ENCODE measurements at places on chromosomes 7 and 10.

DNA sequence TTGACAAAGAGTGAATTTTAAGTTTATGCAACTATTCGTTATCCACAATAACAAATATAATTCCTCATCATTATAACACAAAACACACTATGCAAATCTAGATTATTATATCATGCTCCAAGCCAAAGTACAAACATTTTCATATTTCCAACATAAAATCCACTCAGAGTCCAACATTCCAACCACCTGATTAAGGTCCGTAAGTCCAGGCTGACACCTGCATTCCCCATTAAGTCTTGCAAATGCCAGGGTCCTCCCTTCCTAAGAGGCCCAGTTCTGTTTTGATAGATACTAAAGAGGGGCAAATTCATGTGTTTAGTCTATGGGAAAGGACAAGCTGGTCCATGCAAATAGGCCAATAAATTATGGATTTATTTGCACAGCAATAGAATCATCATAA is 206.1 kb downstream of the POU6F2 start:
- no peak for DNase-seq

- DNase-seq, result no peak
Measured at GRCh38 chr7:111654343-111654742, 92.1 kb upstream of the IMMP2L start.

DNA sequence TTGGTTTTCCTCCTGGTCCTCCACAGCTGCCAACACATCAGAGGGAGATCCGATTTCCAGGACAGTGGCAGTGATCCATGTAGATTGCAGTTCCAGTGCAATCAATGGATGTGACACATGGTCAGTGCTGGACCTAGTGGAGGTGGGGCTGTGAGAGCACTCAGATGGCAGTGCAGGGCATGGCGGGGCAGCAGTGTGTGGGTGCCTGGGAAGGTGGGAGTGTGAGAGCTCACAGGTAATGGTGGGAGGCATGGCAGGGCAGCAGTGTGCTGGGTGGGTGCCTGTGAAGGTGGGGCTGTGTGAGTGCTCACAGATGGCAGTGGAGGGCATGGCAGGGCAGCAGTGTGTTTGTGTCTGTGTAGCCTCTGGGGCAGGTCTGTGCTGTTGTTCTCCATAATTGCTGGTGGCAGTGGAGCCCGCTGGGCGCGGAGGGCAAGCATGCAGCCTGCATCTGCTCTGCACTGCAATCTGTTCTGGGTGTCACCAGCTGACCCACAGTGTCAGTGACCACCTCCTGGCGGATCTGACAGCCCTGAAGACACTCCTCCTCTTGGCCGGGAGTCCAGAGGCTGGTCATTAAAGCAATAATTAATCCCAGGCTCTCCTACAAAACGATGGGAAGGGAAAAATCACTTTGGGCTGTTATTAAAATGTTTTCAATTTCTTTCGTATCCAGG is 8.6 kb upstream of the ADARB2 start:
- no peak for DNase-seq

GRCh38 chr10:7411671-7412128 is 866 bp upstream of the SFMBT2 start:
- no peak for DNase-seq

DNA sequence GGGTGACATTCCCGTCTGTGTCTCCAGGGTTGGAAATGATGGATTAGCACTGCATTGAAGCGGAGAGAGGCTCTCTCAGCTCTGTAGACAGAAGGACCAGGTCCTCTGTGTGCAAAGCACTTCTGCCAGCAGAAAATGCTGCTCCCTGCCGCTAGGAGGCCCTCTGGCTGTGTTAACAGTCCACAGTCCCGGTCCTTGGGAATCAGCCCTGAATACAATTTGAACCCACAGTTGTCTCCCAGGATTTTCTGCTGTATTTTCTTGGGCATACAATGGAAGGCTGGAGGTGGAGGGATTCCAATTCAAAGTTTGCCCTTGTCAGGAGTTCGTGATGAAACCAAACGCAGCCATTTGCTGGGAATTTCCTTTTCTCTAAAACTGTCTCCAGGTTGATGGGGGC is 205.2 kb downstream of the GLRX3 start:
- DNase-seq, result no peak

GRCh38 chr7:50837965-50838364 is 55.3 kb upstream of the GRB10 start:
- DNase-seq, result no peak

DNA sequence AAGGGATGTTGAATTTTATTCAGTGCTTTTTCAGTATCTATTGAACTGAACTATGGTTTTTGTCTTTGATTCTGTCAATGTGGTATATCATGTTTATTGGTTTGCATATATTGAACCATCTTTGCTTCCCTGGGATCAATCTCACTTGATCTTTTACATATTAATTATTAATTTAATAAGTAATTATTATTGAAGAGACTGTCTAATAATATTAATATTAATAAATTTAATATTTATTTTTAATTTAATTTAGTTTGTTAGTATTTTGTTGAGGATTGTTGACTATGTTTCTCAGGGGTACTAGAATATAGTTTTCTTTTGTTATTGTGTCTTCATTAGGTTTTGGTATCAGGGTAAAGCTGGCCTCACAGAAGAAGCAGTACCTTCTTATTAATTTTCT is 26.5 kb upstream of the TRA2A start:
- DNase-seq, result no peak

DNA sequence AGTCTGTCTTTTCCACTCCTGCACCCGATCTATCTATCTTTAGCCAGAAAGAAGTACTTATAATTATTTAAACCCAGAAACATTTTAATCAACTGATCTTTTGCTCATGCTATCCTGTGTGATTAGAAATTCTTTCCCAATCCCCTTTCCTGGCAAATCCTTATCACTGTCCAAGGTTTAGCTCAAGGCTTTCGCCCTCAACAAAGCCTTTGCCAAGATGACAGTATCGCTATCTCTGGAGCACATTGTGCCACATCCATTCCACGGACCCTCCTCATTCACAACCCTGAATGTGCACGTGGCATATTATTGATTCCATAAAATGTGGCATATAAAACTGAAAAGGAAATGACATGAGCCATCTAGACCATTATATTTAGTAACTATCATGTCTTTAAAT is 71.3 kb downstream of the PTN start:
- no peak for DNase-seq

GRCh38 chr7:73976761-73977618 is 51.0 kb upstream of the ELN start:
- DNase-seq, result no peak

- DNase-seq, result no peak
Measured at GRCh38 chr7:44531421-44532380, 9.4 kb downstream of the NPC1L1 start.

All from left ventricle myocardium inferior (tissue), 1 donor.